HL-60 (cell line): ENCODE measurements at places on chromosomes 5 and 9.

DNA sequence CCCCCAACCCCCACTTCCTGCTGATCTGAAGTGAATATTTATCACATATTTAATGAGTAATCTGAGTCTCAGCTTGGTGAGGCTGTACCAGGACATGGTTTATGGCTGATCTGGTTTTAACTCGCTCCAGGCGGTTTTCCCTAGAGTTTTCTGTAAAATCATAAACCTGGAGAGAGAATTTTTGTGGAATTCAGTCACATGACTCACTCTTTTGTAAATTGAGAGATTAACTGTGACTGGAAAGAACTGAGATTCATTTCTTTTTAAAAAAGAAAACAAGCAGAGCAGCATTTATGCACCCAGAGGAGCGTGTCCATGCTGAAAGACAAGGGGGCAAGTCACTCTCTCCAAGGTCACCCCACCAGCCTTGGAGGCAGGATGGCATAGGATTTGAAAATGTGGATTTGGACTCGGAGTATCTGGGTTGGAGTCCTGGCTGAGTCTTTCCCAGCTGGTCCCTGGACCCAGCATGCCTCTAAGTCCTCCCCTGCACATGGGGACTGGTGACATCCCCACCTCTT lies 81.8 kb downstream of the ZNF618 start:
- DNase-seq: no peak

DNA sequence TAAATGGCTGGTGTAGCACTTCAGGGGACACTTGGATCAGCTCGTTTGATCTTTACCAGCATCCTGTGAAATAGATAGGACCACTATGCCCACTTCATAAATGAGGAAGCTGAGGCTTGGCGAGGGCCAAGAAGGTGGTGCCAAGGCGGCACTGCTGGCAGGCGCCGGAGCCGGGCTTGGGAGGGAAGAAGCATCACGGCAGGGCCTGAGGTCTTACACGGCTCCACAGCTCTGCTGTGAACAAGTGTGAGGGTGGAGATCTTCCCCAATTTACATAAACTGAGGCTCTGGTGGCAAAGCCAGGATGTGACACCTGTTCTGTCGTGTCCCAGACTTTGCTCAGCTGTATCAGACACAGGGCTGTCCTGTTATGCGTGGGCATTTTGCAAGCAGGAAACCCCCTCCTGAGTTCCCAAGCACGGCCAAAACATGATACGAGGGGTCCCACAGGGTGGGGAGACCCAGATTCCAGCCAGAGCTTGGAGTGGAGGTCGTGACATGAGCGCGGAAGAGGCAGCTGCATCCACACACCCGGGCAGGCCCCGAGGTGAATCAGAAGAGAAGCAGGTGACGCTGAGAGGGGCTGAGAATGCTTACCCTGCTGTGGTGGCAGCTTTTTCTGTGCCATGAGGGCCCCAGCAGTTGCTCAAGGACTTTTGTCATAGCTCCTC lies 117.5 kb upstream of the BOD1 start:
- no peak for DNase-seq

DNA sequence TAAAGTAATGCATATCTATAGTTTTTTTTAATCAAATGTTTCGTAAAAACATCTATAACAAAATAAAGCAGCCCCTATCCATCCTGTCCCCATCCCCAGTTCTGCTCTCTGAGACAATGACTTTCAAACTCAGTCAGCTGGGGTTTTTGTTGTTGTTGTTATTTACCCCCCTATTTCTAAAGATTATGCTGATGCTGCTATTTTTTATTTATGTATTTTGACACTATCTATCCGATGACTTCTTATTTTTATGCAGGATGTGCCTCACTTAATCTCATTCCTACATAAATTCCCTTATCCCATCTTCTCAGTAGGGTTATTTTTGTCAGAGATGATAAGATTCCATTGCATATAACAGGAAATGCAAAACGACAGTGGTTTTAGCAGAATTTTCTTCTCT lies 45.3 kb upstream of the ENTREP1 start:
- no peak for DNase-seq

DNA sequence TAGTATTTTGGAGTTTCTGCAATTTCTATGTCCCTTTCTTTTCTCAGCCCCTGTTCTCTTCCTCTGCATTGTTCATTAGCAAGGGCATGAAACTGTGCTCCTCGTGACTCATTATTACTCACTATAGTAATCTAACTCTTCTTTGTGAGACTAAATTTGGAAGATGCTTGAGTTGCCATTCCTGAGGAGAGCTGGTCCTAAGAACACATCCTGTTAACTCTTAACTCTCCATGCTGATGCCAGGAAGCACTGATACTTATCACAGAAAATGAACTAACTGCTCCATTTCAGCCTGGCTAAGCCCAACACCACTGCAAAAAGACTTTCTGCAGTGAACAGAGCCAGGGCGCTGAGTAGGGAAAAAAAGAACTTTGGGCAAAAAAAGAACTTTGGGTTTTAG lies 10.6 kb upstream of the CSNK1A1 start:
- DNase-seq: no peak

GRCh38 chr9:3467593-3468219 lies 58.1 kb downstream of the RFX3 start:
- DNase-seq: peak; percentile 69
